ENCODE measurements at places on chromosomes 7 and 10.

- peak; percentile 32 for DNase-seq
Measured at GRCh38 chr10:90319188-90319914, 538.5 kb downstream of the HTR7 start.

DNA sequence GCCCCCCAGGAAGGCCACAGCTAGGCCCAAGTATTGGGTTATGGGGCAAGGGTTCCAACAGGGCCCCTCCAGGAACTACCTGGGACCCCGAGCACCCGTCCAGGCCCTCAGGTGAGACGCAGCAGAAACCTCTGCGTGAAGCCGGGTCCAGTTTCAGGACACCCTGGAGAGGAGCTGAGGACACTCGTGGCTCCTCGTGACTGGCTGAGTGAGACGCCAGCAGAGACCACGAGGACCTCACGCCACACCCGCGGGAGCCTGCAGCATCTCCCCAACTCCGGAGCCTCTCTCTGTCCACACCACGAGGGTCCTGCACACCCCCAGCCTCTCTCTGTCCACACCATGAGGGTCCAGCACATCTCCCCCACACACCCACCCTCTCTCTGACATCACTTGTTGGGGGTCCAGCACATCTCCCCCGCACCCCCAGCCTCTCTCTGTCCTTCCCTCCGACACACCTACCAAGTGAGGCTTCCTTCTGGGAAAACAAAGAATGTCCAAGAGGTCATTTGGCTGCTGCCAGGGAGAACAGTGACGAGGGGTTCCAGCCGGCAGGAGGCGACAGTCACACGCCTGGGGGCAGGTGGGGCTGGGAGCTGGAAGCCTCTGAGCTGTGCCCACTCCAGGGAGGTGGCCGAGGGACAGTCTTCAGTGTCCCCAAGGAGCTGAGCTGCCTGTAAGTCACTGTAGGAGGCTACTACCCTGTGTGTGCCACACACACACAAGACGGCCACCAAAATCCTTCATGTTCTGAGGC lies 46.1 kb upstream of the PPP2R2D start:
- DNase-seq: no peak

DNA sequence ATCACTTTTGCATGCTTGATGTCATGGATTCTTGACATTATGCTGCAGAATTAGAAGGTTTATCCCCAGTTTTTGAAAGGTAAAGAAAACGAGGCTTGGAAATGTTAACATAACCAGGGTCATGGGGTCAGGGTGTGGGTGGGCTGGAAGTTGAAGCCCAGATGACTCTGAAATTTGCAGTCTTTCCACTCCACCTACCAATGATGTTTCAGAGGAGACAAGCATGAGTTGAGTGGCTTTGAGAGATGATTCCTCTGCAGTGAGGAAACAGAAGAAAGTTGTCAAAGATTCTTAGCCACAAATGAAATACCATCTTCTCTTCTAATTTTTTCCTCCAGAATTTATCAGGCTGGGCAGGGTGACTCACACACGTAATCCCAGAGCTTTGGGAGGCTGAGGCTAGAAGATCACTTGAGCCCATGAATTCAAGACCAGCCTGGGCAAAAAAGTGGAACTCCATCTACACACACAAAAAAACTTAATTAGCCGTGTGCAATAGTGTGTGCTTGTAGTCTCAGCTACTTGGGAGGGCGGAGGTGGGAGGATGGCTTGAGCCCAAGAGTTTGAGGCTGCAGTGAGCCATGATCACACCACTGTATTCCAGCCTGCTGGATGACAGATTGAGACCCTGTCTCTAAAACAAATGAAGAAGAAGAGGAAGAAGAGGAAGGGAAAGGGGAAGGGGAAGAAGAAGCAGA lies 239.1 kb upstream of the AUTS2 start:
- no peak for DNase-seq

- DNase-seq: no peak
Measured at GRCh38 chr7:1567049-1567771, 2.6 kb downstream of the PSMG3 start.
